ENCODE measurements at places on chromosomes 2 and 18. TPM values are rescaled to one million over a fixed set of nuclear protein-coding genes. Genes with fewer than 3 reads are reported as not detected.

Gene NOSTRIN
- total RNA-seq = 27.3 TPM

Gene CASP8
- total RNA-seq = 49.8 TPM

Gene UGT1A3
- total RNA-seq = 2.6 TPM

Gene AFTPH
- total RNA-seq = 61.2 TPM

Gene ZNF385B
- 1.2 TPM for total RNA-seq

Gene CRYGC
- not detected for total RNA-seq

Gene MYO5B
- total RNA-seq = 52.7 TPM

Gene B4GALT6
- 7.8 TPM for total RNA-seq

Gene GRP
- total RNA-seq = 1.4 TPM

Gene COL4A4
- 0.44 TPM for total RNA-seq

Gene MDH1B
- 0.34 TPM for total RNA-seq

Gene GAREM2
- 8.8 TPM for total RNA-seq

Gene ITGB6
- 9.0 TPM for total RNA-seq

Gene ABCG5
- not detected for total RNA-seq

Gene WDSUB1
- total RNA-seq = 9.1 TPM

Gene GPR45
- not detected for total RNA-seq

Gene GYPC
- total RNA-seq = 67.8 TPM

Gene NEMP2
- total RNA-seq = 1.7 TPM

Gene BAZ2B
- total RNA-seq = 72.5 TPM

Gene LYPD6
- 2.0 TPM for total RNA-seq

Gene FHL2
- total RNA-seq = 132 TPM

Gene RBKS
- 5.9 TPM for total RNA-seq

Gene TSGA10
- total RNA-seq = 7.8 TPM

Gene SUPT7L
- 30.3 TPM for total RNA-seq

Gene CERKL
- total RNA-seq = 0.12 TPM

Gene CAPN13
- 88.6 TPM for total RNA-seq

Gene AUP1
- 179 TPM for total RNA-seq

Gene MROH2A
- total RNA-seq = 0.20 TPM

Gene CDH19
- total RNA-seq = 0.78 TPM

Gene RESP18
- not detected for total RNA-seq

Gene PTPRN
- total RNA-seq = 0.72 TPM

Gene DYNAP
- total RNA-seq = not detected

Gene TMX3
- 28.0 TPM for total RNA-seq

Gene TRIM54
- not detected for total RNA-seq

Gene NDC80
- total RNA-seq = 3.1 TPM

Gene STARD6
- not detected for total RNA-seq

Gene CDKL4
- total RNA-seq = not detected

Gene AOX1
- 33.9 TPM for total RNA-seq

Gene SLC16A14
- 3.4 TPM for total RNA-seq

Gene CLEC4F
- total RNA-seq = 0.14 TPM

Gene ANKRD30BL
- not detected for total RNA-seq

Gene ANKRD29
- total RNA-seq = 1.5 TPM

Gene GALNT5
- 46.1 TPM for total RNA-seq

Gene MYO7B
- 305 TPM for total RNA-seq

Gene G6PC2
- total RNA-seq = not detected

Gene PRKAG3
- total RNA-seq = not detected

Gene DRC1
- not detected for total RNA-seq

Gene TSPYL6
- total RNA-seq = not detected

Gene MARCHF4
- total RNA-seq = 0.29 TPM
